ENCODE measurements at places on chromosomes 12 and 14.

DNA sequence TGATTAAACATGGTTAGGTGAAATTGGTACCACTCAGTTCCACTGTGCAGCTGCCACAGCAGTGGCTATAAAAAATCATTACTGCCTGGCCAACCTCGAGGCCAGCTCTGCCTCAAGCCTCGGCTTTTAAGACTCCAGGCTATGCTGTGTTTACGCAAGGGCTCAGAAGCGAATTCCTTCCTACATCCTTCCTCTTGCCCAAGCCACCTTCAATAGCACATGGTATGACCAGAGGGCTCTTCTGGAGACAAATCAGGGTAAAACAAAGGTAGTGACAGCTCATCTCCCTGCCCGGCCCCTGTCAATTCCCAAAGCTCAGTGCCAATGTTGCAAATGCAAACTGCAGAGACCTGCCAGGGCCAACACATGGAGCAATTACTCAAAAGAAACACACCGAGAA lies 31.9 kb downstream of the NUAK1 start:
- DNase-seq: no peak

DNA sequence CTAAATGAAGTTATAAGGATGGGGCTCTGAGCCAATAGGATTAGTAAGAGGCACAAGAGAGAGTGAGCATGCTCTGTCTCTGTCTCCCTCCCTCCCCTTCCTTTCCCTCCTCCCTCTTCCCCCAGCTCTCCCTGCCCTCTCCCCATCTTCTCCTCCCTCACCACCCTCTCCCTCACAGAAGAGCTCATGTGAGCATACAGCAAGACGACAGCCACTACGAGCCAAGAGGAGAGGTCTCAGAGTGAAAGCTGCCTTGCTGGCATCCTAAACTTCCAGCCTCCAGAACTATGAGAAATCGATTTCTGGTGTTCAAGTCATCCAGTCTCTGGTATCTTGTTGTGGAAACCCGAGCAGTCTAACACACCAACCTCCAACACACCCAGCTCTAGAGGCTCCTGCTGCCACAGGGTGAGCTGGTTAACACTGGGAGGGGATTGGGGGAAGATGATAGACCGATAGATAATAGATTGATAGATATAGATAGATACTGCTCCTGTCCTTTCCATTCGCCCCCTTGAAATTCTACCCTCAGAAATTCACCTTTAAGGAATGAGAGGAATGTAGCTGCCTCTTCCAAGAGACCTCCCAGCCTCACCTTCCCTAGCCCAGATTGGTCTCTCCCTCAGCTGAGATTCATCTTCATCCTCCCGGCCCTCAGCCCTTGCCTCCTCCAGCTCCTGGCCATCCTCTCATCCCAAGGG lies 25.8 kb upstream of the ACTN1 start:
- no peak for DNase-seq

DNA sequence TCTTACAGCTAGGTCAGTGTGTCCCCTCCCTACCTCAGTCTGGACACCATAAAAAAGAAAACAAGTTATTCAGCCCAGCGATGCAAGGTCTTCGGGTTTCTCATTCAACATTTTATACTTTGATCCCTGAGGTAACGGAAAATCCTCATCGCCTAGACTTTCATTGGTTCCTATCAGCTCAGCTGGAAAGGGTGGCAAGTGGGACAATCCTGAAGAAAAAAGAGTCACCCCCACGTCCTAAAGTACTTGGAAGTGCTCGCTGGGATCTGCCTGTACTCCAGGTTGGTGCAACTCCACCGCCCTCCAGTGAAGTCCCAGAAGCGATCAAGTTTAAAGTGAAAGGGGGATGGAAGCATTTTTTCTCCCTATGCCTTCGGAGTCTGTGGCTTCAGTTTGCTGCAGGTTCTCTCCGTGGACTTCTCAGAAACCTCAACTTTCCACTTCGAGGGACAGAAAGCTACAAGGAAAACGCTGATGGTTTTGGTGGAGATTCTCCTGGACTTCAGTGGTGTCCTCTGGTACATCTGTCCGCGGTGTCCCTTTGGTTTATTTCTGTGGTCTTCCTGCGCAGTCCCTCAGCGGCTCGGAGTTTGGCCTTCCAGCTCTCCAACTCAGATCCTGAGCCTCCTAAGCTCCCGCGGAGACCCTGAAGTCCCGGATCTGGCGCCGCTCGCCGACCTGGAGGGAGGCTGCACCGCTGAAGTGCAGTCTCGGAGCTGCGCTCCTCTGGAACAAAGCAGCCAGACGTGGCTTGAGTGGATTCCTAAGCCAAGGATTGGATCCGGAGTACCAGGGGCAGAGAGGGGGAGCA lies 1.8 kb upstream of the LRFN5 start:
- no peak for DNase-seq

DNA sequence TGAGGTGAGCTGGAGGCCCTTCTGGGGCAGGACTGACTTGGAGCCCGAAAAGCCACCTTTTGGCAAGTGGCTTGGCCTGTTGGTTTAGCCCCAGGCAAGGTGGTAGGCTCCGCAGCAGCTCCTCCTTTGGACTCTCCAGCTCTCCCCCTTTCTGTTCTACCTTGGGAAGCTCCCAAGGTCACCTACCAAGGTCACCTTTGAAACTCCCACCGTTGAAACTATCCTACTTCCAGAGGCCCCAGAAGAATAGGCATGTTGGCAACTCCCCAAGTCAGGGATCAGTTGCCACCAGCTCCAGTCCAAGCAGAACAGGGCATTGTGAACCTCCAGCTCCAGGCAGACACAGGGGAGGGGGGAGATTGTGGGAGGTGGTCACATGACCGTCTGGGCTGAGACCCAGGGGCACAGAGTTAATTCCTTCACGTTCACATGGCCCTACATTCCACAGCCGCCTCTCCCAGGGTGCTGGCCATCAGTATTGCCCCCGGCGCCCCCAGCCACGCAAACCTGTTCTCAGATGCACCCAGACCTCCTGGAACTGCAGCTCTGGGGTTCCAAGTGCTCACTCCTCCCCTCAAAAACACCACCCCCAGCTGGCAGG lies 14.4 kb downstream of the IRF2BPL start:
- no peak for DNase-seq

GRCh38 chr12:2163177-2163941 lies 110.6 kb downstream of the CACNA1C start:
- no peak for DNase-seq

DNA sequence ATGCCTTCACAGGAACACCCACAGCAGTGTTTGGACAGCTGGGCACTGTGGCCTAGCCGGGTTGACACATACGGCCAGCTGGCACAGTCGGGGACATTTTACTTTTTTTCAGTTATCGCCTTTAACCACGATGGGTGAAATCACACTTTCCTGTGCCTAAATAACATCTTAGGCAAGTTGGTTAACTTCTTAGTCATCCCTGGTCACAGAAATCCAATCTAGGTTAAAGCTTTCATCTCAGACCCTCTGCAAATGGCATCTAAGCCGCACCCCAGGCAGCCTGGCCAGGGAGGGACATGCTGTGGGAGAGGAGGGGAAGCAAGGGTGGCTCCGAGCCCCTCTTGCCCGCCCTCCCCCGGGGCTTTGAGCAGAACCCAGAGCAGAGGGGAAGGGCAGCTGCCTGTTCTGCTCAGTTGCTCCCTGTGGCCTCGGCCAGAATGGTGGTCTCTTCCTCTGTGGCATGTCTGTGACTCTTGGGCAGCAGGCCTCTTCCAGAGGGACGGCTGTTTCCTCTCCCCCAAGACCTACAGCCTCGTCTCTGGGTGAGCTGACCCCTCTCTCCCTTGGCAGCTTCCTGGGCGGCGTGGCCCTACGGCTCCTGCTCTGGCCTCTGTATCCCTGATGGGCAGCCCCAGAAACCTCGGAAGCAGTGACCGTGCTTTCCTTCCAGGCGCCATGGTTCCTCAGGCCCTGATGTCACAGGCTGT lies 85.4 kb upstream of the DYNC1H1 start:
- DNase-seq: no peak

DNA sequence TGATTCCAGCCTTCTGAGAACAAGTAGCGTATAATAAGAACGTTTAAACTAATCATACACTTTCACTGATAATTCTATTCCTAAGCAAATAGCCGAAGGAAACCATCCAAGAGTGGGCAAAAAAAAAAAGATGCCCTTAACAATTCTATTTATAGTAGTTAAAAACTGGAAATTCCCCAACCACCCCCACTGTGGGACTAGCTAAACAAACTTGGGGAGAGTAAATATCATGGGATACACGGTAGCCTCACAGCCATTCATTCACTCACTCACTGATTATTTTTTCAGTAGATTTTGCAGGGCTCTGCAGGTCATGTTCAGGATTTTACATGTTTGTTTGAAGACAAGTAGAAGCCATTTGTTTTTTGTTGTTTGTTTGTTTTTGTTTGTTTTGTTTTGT lies 197.0 kb downstream of the ETV6 start:
- no peak for DNase-seq

DNA sequence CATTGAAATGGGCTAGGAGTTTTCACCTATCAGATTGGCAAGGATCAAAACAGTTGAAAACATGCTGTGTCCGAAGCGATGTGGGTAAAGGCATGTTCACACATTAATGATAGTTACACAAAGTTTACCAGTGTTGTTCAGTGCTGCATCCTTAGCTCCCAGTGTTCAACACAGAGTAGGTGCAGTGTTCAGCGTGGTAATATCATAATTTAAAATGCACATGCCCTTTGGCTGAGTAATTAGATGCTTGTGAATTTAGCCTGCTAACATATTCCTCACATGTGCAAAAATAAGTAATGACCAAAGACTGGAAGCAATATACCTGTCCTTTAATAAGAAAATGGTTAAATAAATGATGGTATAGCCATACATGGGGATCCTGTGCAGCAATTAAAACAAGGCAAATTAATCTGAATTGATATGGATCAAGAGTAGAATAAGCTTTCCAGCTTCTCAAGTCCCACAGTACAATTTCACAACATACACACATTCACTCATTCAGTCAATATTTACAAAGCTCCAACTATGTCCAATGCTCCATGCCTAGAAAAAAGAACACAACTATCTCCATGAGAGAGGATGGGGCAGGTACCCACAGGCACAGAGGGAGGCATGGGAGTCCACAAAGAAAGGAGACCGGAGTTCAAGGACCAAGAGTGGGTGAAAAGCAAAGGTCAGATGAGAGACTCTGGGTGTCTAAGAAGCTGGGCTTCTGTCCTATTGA lies 12.8 kb downstream of the TMCC3 start:
- DNase-seq: no peak

DNA sequence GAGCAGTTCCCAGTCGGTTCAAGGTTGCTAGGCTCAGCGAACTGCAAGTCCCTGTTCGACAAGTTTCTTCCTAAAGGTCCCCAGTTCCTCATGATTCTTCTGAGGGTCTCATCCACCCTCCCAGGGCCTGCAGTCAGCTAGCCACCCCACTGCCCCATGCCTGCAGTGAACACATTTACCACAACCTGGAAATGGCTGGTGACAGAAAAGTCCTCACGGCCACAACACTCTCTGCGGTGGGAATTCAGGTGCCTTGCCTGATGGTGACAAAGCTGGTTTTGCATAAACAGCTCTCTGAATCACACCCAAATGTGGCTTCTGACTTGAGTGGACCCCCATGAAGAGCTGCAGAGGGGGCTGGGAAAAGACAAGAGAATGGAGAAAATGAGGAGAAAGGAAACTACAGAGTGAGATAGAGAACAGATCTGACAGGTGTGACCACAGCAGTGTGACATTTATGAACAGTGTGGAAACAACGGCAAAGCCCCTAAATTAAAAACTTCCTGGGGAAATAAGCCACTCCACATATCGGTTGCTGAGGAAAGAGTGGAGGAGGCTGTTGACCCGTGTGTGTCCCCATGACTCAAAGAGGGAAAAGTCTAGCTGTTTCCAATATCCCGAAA lies 1.3 kb upstream of the CD27 start:
- DNase-seq: no peak

GRCh38 chr12:88733008-88733407 lies 152.7 kb upstream of the KITLG start:
- no peak for DNase-seq

DNA sequence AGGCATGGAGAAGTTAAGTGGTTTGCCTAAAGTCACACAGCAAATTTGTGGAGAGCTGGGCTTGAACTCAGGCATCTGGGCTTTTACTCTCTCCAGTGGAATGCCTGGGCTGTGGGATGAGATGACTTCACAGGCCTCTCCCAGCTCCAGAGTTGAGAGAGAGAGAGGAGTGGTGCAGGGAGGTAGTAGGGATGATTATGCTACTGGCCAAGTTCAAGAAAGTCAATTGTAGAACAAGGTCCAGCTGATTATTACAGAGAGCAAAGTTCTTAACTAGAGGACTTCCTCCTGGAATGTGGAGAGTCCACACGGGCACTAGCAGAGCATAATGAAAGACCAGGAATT lies 769 bp upstream of the EMP1 start:
- DNase-seq: no peak

DNA sequence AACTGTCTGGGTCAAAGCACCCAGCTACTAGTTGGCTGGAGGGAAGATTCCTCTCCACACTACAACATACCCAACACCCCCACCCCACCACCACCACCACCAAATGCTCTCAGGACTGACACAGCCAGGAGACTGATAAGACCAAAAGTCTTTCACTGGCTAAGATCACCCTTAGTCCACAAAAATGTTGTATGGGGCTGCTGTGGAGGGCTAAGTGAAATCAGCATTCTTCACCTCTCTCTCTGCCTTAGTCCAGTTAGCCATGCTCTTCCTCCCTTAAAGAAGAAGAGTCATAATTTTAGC lies 106.2 kb downstream of the NUAK1 start:
- no peak for DNase-seq

- DNase-seq: no peak
These were observed 27.1 kb downstream of the VRK1 start for GRCh38 chr14:96824283-96824682.

DNA sequence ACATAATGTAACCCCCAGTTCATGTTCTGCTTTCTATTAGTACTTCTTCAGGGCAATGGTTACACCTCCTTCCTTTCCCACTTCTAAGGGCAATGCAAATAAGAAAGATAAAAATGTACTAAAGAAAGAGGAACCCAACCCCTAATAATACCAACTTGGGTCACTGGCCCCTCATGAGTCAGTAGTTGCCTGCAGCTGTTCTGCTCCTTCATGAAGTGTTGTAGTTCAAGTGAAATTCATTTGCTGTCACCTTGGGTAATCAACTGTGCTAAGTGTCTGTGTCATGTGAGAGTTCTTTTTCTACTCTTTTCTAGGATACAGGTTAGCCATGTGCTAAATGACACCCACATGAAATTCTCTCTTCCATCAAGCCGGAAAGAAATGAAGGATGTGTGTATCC lies 91.8 kb downstream of the PLXNC1 start:
- DNase-seq: no peak

DNA sequence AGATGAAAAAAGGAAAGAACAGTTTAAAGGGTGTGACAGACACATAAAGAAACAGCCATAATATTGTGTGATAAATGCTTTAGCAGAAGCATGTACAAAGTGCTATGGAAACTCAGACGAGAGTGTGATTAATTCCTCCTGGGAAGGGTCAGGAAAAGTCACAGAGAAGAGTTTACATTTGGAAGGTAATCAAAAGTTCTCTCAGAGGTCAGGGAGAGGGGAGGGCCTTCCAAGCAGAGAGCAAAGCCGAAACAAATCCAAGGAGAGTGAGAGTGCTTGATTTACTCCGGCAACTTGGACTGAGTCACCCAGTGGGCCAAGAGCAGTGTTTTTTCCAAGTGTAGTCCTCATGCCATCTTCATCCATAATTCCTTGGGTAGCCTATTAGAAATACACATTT lies 108.3 kb downstream of the IGF1 start:
- DNase-seq: no peak

All from activated CD4-positive, CD25-positive, alpha-beta regulatory T cell (primary cell).